CD4-positive, alpha-beta T cell (primary cell): ENCODE measurements at places on chromosomes 6 and 20. TPM values are rescaled to one million over a fixed set of nuclear protein-coding genes. Genes with fewer than 3 reads are reported as not detected.

DNA sequence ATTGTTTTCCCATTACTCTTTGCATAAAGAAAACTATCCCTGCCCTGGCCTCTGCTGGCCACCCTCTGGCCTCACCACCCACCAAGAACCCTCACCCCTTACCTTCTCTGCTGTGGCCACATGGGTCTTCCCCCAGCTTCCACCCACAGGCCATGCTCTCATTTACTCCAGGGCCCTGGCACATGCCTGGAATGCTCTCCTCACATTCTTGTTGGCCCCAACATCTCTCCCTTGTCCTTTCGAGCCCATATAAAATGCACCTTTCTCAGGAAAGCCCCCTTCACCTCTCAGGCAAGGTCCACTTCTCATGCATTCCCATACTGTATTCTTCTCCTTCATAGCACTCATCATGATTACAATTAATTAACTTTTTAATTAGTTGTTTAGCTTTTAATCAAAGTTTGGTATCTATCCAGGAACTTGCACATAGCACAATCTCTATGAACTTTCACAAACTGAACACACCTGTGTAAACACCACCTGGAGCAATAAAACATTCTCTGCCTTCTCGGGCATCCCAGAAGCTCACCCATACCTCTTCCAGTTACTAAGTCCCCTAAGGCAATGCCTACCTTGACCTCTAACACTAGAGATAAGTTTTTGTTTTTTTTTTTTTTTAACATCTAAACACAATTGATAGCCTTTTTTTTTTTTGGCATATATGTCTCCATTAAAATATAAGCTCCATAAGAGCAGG lies 617.2 kb downstream of the PTPRT start:
- DNase-seq: no peak

- DNase-seq: no peak
These were observed 51.8 kb downstream of the SIM1 start for GRCh38 chr6:100412872-100413271.

- DNase-seq: no peak
These were observed 61.4 kb upstream of the TNFAIP3 start for GRCh38 chr6:137805622-137806021.

DNA sequence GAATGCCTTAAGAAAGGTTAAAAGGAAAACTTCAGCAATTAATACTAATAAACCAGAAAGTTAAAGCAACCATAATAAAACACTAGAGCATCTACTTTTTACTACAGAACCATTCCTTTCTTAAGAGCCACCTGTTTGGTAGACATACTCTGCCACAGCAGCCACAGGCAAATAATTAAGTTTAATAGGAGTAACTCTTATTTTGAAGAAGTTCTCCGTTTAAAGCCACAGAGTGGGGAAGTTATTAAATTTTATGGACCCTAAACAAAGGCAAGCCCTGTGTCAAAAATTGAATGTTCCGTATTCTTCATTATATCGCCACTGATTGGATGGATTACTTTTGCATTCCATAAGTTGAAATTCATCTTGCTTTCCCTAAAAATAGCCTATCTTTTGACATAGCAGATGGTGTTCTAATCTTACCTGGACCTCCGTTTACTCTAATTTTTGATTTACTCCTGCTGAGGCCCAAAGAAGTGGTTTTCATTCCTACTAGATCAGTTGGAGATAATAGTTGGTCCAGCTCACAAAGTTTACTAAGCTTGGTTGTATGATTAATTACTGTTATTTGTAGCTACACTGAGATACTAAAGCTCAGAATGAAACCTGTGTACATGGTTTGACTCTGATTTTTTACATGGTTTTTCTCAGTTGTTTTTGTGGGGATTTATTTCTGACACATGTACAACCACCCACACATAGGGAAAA lies 140.4 kb upstream of the SUPT3H start:
- DNase-seq: no peak

The GJA10 gene
- not detected for total RNA-seq

DNA sequence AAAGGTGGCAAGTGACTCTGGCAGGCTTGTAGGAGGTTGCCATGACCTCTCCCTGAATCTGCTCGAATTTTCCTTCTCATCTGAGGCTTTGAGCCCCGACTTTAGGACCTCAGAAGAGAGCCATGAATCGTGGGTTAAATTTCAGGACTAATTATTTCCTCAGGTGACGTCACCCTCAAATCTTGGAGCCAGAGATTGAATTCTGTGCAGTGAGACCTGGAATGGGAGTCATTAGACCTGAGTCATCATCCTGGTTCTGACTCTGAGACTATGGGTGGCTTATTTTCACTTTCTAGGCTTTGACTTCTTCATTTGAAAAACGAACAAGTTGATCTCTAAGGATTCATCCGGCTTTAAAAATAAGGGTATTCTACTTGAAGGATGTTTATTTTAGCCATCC lies 48.5 kb upstream of the PDYN start:
- DNase-seq: no peak

DNA sequence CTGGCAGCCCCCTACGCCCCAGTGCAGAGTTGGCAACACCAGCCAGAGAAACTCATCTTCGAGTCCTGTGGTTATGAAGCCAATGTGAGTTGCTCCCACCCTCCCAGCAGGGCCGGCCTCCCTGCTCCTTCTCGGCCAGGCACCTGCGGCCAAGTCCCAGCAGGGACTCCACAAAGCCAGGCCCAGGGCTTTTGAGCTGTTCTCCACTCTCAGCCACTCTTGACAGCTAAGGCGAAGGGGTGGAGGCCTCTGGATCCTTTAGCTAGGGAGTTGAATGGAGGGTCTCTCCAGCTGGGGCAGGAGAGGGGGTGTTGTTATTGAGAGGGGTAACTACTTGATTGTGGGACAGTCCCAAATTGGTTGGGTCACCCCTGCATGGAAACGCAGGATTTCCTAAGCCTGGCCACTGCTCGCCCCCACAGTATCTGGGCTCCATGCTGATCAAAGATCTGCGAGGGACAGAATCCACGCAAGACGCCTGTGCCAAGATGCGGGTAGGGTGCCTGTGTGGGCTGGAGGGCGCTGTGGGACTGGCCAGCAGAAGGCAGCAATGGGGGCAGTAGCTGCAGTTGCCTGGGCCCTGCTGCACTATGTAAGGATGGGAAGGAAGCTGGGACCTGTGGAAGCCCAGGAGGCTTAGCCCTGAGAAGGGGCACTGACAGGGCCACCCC lies 58.3 kb downstream of the TCP11 start:
- no peak for DNase-seq

DNA sequence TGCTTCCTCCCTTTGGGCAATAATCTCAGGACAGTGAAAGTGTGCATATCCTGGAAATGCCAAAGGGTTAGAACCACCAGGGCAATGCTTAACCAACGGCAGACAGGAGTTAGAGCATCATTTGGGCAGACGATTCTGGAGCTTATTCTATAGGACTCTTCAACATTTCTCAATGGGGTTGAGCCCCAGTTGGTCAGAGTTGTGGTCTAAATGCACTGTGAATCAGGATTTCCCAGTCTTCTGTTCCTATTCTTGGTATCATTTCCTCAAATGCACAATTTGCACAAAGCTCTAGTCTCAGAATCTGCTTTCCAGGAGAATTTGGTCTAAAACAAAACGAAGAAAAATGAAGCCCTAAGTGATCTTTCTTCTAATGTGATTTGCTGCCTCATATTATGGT lies 389.6 kb upstream of the JAG1 start:
- no peak for DNase-seq

The TNXB gene
- total RNA-seq: 9.0 TPM

The FAXC gene
- not detected for total RNA-seq

The ADTRP gene
- total RNA-seq: 15.2 TPM

The FAM162B gene
- not detected for total RNA-seq

The KIF25 gene
- not detected for total RNA-seq

DNA sequence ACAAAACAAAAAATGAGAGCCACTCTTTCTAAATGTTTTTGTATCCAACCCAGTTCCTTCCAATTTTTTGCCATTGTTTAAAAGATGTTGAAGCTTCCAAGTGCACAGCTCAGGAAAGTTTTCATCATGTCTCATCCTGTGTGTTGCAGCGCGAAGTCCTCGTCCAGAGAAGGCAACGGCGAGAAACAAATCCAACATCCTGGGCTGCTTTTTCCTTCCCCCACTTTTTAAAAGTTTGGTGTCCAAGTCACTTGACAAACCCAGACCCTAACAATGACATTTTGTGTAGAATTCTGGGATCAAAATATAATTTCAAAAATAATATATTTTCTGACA lies 92.3 kb downstream of the ANKRD60 start:
- DNase-seq: no peak

- no peak for DNase-seq
These were observed 48.8 kb downstream of the PLN start for GRCh38 chr6:118596774-118597320.

The TINAG gene
- total RNA-seq: not detected

The CABLES2 gene
- 4.4 TPM for total RNA-seq

The BPIFB1 gene
- total RNA-seq: not detected

The FITM2 gene
- 3.4 TPM for total RNA-seq

GRCh38 chr6:11012976-11013720 lies 31.0 kb downstream of the ELOVL2 start:
- no peak for DNase-seq

DNA sequence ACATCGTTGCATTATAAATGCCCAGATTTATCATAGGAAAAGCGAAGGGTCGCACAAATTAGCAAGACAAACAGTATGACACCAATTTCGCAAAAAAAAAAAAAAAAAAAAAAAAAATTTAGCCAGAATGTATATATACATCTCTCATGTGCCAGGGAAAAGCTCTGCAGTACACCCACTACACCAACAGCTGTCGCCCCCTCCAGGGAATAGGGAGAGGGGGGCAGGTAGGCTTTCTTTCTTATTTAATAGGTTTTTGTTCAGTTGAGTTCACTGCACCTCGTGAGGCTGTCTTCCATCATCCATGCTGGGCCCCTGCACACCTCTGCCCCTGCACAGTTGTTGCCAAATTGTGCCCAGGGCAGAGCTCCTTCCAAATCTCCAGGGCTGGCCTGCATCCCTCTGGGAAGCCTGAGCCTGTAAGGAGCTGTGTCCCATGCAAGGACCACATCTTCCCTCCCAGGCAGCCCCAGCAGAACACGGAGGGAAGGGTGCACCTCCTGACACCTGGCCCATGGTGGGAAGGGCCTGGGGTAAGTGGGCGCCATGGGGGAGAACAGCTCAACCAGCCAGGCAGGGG lies 85.4 kb downstream of the NINL start:
- DNase-seq: no peak

The PTK6 gene
- 0.19 TPM for total RNA-seq

The BAK1 gene
- total RNA-seq: 40.8 TPM

DNA sequence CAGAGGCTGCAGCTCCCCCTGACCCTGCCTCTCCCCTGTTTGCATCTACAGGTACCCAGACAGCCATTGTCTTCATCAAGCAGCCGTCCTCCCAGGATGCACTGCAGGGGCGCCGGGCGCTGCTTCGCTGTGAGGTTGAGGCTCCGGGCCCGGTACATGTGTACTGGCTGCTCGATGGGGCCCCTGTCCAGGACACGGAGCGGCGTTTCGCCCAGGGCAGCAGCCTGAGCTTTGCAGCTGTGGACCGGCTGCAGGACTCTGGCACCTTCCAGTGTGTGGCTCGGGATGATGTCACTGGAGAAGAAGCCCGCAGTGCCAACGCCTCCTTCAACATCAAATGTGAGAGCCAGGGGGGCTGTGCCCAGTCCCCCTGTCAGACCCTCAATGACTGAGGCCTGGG lies 42.1 kb upstream of the SRF start:
- no peak for DNase-seq
